Upper lobe of left lung (tissue), 6 donors: ENCODE measurements at places on chromosomes 16 and 17. TPM values are rescaled to one million over a fixed set of nuclear protein-coding genes. Genes with fewer than 3 reads are reported as not detected.

DNA sequence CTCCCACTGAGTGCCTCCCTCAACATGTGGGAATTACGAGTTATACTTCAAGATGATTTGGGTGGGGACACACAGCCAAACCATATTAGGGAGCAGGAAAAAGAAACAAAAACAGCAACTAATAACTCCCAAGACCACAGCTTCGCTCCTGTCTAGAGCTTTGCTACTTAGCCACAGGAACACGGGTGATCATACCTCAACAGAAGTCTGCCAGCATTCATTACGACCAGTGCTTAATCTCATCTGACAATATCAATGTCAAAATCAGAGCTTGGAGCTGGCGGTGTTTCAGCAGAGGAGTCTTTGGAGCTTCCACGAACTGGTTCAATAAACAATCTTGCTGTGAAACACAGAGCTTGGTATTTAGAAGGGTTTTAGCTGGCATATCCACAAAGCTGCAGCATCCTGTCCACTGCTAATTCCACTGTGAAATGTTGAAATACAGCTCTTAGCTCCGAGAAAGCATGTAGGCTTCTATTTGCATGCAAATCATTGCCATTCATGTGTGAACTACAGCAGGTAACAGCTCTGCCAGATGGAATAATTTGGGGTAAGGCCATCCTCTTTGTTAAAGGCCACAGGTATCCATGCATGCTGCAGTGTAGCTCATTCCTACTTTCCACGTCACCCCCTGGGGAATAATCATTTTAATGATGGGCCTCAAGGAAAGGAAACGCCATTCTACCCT, 128.4 kb upstream of the GOT2 start:
- H3K4me3 ChIP-seq, result no peak overlapping the region
- no peaks in the 10 kb centered on the region for H3K27me3 ChIP-seq
- DNase-seq, result no peak
- no peaks in the 10 kb centered on the region for H3K36me3 ChIP-seq

DNA sequence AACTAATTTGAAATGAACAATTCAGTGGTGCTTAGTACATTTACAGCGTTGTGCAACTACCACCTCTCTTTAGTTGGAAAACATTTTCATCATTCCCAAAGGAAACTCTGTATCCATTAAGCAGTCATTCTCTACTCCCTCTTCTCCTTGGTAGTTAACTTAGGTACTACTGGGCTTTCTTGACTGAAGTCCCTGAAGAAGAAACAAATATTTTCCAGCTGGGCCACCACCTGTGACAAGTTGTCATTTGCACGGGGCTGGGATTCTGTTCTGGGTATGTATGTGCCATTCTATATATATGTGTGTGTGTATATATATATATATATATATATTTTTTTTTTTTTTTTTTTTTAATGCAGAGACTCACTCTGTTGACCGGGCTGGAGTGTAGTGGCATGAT, 15.4 kb upstream of the RMI2 start:
- H3K27me3 ChIP-seq, result no peaks in the 10 kb centered on the region
- no peak overlapping the region for H3K4me3 ChIP-seq
- no peak for DNase-seq
- H3K4me1 ChIP-seq, result peaks cover 21% of the 10 kb centered on the region

GRCh38 chr16:22370038-22370820, 4.2 kb downstream of the CDR2 start:
- no peaks in the 10 kb centered on the region for H3K36me3 ChIP-seq
- no peak overlapping the region for H3K4me3 ChIP-seq
- no peak for DNase-seq
- H3K4me1 ChIP-seq, result peaks cover 52% of the 10 kb centered on the region
- no peaks in the 10 kb centered on the region for H3K27me3 ChIP-seq
- peak overlapping the region; percentile 83 for H3K27ac ChIP-seq

GRCh38 chr17:14268264-14268663, 31.6 kb upstream of the CDRT15 start:
- H3K4me3 ChIP-seq, result no peak overlapping the region
- no peak overlapping the region for H3K27ac ChIP-seq
- no peaks in the 10 kb centered on the region for H3K27me3 ChIP-seq
- no peaks in the 10 kb centered on the region for H3K36me3 ChIP-seq
- DNase-seq, result no peak

GRCh38 chr17:17025621-17026020, 16.6 kb upstream of the MPRIP start:
- peaks cover 17% of the 10 kb centered on the region for H3K4me1 ChIP-seq
- no peak for DNase-seq
- H3K4me3 ChIP-seq, result no peak overlapping the region
- no peak overlapping the region for H3K27ac ChIP-seq
- H3K27me3 ChIP-seq, result no peaks in the 10 kb centered on the region

- H3K27ac ChIP-seq, result no peak overlapping the region
- DNase-seq, result no peak
- H3K36me3 ChIP-seq, result no peaks in the 10 kb centered on the region
- no peak overlapping the region for H3K4me3 ChIP-seq
- no peaks in the 10 kb centered on the region for H3K27me3 ChIP-seq
These were observed 331.5 kb downstream of the CBLN1 start for GRCh38 chr16:48950184-48950583.

- H3K36me3 ChIP-seq, result peaks cover 37% of the 10 kb centered on the region
- no peak overlapping the region for H3K27ac ChIP-seq
- no peaks in the 10 kb centered on the region for H3K27me3 ChIP-seq
- H3K4me3 ChIP-seq, result no peak overlapping the region
- no peak for DNase-seq
- H3K4me1 ChIP-seq, result no peaks in the 10 kb centered on the region
These were observed 165.2 kb upstream of the CHMP6 start for GRCh38 chr17:80826346-80826954.

DNA sequence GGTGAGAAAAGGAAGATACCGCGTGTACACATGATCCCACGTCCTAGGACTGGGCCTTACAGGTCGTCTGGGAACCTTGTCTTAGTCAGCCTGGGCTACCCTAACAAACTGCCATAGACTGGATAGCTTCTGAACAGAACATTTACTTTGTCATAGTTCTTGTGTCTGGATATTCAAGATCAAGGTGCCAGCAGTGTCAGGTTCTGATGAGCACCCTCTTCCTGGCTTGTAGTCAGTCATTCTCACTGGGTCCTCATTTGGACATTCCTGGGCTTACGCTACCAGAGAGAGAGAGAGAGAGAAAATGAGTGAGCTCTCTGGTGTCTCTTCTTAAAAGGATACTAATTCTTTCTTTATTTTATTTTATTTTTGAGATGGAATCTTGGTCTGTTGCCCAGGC, 685.8 kb upstream of the RBFOX1 start:
- H3K36me3 ChIP-seq, result no peaks in the 10 kb centered on the region
- no peak overlapping the region for H3K4me3 ChIP-seq
- no peak overlapping the region for H3K27ac ChIP-seq
- no peak for DNase-seq

GRCh38 chr17:64635647-64636305, 26.3 kb downstream of the SMURF2 start:
- H3K4me3 ChIP-seq, result no peak overlapping the region
- H3K27me3 ChIP-seq, result no peaks in the 10 kb centered on the region
- no peak overlapping the region for H3K27ac ChIP-seq
- no peaks in the 10 kb centered on the region for H3K36me3 ChIP-seq

- H3K36me3 ChIP-seq, result peaks cover 43% of the 10 kb centered on the region
- H3K4me1 ChIP-seq, result peaks cover 4% of the 10 kb centered on the region
- no peak overlapping the region for H3K4me3 ChIP-seq
- DNase-seq, result no peak
These were observed 44.7 kb downstream of the COG7 start for GRCh38 chr16:23408242-23408822.

DNA sequence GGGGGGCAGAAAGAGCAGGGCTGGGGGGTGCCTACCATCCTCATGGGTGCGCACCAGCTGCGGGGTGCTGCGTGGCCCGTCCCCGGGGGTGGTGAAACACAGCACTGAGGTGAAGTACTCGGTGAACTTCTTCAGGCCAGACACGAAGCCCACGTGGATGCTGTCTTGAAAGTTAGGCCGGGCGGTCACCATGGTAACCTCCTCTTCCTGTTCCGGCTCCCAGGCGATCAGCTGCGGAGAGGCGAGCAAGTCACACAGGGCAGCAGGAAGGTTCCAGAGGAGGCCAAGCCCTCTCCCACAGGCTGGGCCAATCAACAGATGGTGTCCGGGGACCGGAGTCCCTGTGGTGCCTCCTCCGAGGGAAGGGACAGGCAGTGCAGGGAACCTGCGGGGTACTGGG, 90.1 kb upstream of the CDC42EP4 start:
- H3K27ac ChIP-seq, result no peak overlapping the region
- no peak overlapping the region for H3K4me3 ChIP-seq
- no peaks in the 10 kb centered on the region for H3K4me1 ChIP-seq
- no peaks in the 10 kb centered on the region for H3K27me3 ChIP-seq
- no peak for DNase-seq
- H3K36me3 ChIP-seq, result no peaks in the 10 kb centered on the region

GRCh38 chr16:87619360-87620200, 17.3 kb downstream of the JPH3 start:
- H3K4me1 ChIP-seq, result no peaks in the 10 kb centered on the region
- no peak overlapping the region for H3K27ac ChIP-seq
- no peak overlapping the region for H3K4me3 ChIP-seq
- H3K36me3 ChIP-seq, result no peaks in the 10 kb centered on the region
- H3K27me3 ChIP-seq, result no peaks in the 10 kb centered on the region
- DNase-seq, result no peak

- no peak for DNase-seq
- no peak overlapping the region for H3K27ac ChIP-seq
- no peaks in the 10 kb centered on the region for H3K36me3 ChIP-seq
- H3K4me1 ChIP-seq, result no peaks in the 10 kb centered on the region
- no peaks in the 10 kb centered on the region for H3K27me3 ChIP-seq
These were observed 840 bp upstream of the CD300LB start for GRCh38 chr17:74532115-74532514.

- peaks cover 51% of the 10 kb centered on the region for H3K4me1 ChIP-seq
- no peak overlapping the region for H3K4me3 ChIP-seq
- no peak overlapping the region for H3K27ac ChIP-seq
- H3K27me3 ChIP-seq, result no peaks in the 10 kb centered on the region
- H3K36me3 ChIP-seq, result no peaks in the 10 kb centered on the region
These were observed 943 bp upstream of the COTL1 start for GRCh38 chr16:84618581-84619460.

DNA sequence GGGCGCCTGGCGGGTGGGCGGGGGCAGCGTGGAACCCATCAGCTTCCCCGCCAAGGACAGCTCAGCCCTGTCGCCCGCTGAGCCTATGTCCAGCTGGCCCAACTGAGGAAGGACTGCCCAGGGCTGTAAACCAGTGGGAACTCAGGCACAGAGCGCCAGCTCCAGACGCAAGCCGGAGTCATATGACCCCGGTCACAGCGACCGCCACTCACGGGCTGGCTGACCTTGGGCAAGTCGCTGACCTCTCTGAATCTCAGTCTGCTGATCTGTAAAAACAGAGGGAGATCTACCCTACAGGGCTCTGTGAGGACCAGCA, 170.0 kb downstream of the C16orf78 start:
- H3K36me3 ChIP-seq, result no peaks in the 10 kb centered on the region
- no peak overlapping the region for H3K27ac ChIP-seq
- H3K27me3 ChIP-seq, result no peaks in the 10 kb centered on the region

DNA sequence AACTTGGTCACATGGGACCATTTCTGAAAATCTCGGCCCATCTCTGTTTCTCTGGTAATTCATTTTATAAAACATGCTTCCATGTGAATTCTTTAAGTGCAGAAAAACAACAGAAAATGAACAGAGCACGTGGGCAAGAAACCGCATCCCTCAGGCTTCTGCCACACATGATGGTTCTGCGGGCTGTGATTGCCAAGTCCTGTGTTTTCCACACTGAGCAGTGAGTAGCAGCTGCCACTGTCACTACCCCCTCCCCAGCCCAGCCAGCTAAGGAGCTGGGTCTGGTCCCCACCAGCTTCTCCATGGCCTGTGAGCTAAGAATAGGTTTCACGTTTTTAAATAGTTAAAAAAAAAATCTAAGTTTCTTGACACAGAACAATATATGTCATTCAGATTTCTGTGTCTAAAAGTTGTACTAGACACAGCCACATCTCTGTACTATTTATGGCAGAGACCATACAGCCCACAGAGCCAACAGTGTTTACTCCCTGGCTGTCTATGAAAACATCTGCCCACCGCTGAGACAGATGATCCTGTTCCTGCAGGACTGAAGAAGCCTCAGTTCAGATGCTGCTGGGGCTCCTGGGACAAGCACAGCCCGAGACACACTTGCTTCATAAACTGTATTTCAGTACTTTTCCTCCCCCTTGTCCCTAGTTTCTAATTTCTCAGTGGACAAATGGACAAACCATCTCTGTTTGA, 41.5 kb downstream of the USP22 start:
- H3K36me3 ChIP-seq, result peaks cover 57% of the 10 kb centered on the region
- peaks cover 16% of the 10 kb centered on the region for H3K4me1 ChIP-seq
- H3K27ac ChIP-seq, result no peak overlapping the region
- no peak for DNase-seq
- H3K27me3 ChIP-seq, result no peaks in the 10 kb centered on the region

- no peak overlapping the region for H3K27ac ChIP-seq
- no peak for DNase-seq
- H3K36me3 ChIP-seq, result peaks cover 34% of the 10 kb centered on the region
- no peaks in the 10 kb centered on the region for H3K27me3 ChIP-seq
- H3K4me1 ChIP-seq, result peaks cover 17% of the 10 kb centered on the region
These were observed 22.7 kb upstream of the TMEM101 start for GRCh38 chr17:44037471-44037870.

PLA2G10 gene
- total RNA-seq, result 22.5 TPM

KRT17 gene
- 1.3 TPM for total RNA-seq

LRRC46 gene
- 9.4 TPM for total RNA-seq

CLDN6 gene
- total RNA-seq, result not detected

IL21R gene
- total RNA-seq, result 2.3 TPM

PDE6G gene
- 1.0 TPM for total RNA-seq

CDH13 gene
- 39.8 TPM for total RNA-seq

RAPGEFL1 gene
- total RNA-seq, result 15.7 TPM
